T47D (cell line): ENCODE measurements at places on chromosomes 2 and 18.
A peak's percentile ranks its signal among the peaks of the same experiment; 100 is the strongest.

DNA sequence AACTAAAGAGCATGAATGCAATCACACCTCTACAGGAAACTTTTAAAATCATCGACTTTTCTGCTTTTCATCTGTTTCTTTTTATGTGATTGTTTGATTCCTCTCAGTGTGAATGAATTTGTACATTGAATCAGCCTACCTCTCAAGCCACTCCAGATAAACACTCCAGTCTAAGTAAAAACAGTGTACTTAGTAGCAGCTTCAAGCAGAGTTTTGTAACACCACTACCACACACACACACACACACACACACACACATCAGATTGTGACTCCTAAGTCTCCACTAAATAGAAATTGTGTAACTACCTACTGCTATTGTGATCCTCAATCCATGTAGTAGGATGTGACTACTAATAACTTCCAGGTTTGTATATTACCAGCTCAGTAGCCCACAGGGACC is 65.3 kb upstream of the EPB41L5 start:
- DNase-seq: no peak

GRCh38 chr2:145739681-145740080 is 1219.8 kb upstream of the ZEB2 start:
- DNase-seq: peak; percentile 1

GRCh38 chr2:237022533-237022932 is 63.2 kb upstream of the COPS8 start:
- peak; percentile 52 for DNase-seq

GRCh38 chr2:102585847-102586404 is 33.4 kb upstream of the SLC9A2 start:
- DNase-seq: peak; percentile 44

DNA sequence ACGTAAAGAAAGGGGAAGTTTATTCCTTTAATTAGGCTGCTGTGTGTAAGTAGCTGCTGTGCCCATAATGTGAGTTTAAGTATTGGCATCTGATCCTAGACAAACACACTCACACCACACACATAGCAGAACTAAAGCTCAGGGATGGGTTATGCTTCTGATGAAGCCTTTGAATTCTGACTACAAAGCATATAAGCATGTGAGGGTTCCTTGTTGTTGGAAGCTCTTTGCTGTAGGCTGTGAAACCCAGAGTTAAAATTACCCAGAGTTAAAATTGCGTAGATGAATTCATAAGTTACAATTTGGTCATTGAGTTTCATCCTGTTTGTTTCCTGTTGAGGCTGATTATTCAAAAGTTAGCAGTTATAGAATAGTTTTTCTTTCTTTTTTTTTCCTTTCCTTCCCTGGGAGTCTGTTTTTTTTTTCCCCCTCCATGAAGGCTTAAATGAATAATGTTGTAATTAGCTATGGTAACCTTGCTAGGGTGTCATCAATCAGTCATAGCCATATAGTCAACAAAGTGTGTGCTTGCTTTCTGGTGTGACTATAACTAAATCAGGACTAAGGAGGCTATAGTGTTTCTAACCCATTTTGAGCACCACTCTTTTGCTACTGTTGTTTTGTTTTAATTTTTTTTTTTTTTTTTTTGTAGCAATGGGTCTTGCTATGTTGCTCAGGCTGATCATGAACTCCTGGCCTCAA is 426.1 kb downstream of the PARD3B start:
- DNase-seq: no peak

DNA sequence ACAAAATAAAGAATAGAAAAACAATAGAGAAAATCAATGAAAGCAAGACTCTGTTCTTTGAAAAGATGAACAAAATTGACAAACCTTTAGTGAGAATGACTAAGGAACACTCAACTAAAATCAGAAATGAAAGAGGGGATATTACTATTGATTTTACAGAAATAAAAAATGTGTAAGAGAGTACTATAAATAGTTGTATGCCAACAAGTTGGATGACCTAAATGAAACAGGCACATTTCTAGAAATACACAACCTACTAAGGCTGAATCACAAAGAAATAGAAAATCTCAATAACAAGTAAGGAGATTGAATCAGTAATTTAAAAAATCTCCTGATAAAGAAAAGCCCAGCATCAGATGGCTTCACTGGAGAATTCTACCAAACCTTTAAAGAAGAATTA is 18.4 kb upstream of the MALL start:
- no peak for DNase-seq

- DNase-seq: peak; percentile 3
These were observed 117.1 kb upstream of the BOD1L2 start for GRCh38 chr18:57029761-57030160.

GRCh38 chr18:27711382-27711781 is 465.5 kb downstream of the CDH2 start:
- DNase-seq: no peak

GRCh38 chr18:56330366-56331110 is 307.9 kb downstream of the TXNL1 start:
- no peak for DNase-seq

GRCh38 chr2:137115081-137115794 is 349.9 kb downstream of the THSD7B start:
- no peak for DNase-seq

GRCh38 chr2:157875641-157876065 is 477 bp downstream of the ACVR1 start:
- DNase-seq: no peak

DNA sequence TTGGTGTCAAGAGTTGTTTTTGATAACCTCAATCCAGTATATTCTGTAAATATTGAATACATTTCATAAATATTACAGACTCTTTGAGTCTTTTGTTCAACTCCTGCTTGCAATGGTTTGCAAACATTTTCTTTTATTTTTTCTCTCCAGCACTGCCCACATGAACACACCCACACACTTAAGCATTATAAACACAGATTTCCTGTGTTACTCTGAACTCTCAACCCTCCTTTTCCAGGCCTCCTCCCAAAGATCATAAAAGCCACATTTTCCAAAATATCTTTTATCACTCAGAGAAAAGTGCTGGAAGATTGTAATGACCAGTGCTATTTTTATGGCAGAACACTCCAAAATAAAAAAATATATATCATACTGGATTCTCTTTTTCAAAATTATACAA is 20.5 kb downstream of the ARHGAP25 start:
- DNase-seq: no peak

- DNase-seq: no peak
These were observed 214.5 kb downstream of the ZBTB7C start for GRCh38 chr18:48194591-48195181.

DNA sequence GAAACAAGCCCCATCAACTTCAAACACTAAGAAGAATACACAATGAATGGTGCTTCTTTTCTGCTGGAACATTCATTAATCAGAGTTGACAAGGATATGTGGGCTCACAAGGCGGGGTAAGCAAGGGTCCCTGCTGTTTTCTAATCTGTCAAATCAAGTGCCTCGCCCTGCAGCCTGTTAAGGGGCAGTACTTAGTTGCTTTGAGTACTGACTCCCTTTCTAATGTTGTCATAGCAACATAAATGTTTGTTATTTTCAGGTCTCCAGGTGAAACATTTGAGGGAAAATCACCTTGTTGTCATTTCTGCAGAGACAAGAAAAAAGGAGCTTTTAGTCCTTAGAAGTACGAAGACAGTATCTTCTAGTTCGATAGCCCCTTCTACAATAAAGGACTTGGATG is 284.7 kb upstream of the PKDCC start:
- DNase-seq: no peak

DNA sequence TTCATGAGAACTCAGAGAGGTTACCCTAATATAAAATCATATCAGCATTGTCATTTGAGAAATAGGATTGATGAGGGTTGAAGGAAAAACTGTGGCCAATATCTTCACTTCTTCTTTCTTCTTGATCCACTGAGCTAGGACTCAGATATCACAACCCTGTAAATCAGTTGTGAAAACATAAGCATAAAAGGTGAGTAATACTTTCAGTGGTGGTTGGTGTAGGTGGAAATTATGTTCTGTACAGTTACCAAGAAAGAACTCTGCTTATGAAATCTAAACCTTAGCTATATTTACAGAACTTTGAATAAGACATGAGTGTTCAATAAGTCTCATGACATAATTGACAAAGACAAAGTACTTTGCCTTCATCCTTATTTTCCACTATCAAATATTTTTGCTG is 56.3 kb downstream of the PAX3 start:
- no peak for DNase-seq

GRCh38 chr2:62266433-62267038 is 70.6 kb downstream of the B3GNT2 start:
- DNase-seq: no peak

GRCh38 chr2:216491793-216492596 is 6.6 kb upstream of the RPL37A start:
- no peak for DNase-seq

- no peak for DNase-seq
These were observed 87.7 kb downstream of the SPTBN1 start for GRCh38 chr2:54543733-54544396.

DNA sequence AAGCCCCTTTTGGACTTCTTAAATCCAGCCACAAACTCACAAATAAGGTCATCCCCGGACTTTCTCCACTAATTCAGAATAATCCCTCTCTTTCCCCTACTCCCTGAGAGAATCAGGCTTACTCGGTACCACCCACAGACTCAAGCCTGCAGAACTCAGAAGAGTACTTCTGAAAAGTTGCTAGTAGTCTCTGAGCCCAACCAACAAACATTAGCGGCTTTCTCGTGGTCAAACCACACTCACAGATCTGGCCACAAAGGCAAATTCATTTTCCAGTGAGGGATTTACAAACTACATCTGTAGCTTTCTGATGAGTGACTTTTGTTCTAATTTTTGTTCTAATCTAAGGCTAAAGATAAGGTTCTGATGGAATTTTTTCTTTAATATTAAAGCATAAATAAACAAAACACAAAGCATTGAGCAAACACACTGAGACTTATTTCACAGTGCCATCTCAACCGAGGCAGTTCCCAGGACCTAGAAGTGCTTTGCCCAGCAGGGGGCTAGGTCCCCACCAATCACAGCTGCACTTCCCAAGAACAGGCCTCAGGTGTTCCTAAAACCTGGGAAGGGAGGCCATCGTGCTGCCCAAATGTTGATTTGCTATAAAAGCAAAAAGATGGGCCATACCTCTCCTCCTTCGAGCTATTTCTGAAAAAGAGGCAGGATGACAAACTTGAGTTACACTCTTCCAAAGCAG is 110.7 kb downstream of the COLEC12 start:
- no peak for DNase-seq

DNA sequence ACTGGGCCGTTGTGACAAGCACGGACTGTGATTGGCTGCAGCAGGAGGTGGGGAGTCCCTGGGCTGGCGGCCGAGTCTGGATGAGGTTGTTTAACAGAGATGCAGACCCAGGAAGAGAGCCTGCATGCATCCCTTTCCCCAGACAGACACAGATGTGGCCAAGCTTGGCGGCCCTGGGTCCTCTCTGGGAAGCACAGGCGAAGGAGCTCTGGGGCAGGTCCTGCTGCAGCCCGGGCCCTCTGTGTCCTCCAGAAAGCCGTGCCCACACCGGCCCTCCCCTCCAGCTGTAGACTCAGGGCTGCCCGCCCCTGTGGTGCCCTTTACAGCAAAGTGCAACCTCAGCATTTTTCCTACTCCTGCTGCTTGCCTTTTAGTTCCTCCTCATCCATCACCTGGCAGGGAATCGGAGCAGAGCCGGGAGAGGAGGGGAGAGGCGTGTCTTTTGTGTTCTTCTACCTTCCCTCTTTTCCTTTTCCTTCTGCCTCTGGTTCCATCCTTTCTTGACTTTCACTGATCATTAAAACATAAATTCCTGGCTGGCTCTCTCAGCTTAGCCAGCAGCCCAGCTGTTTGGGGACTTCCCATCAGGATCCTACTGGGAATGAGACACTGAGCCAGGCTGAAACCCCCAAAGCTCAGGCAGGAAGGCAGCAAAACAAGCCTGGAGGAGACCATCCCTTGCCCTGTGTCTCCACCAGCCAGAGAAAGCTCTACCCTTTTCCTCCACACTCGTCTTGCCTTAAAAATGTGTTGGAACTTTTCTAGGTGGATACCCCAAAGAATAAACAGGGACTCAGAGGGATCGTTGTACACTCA is 75.0 kb downstream of the CTIF start:
- no peak for DNase-seq

GRCh38 chr2:230991598-230991997 is 4.3 kb upstream of the SPATA3 start:
- no peak for DNase-seq

DNA sequence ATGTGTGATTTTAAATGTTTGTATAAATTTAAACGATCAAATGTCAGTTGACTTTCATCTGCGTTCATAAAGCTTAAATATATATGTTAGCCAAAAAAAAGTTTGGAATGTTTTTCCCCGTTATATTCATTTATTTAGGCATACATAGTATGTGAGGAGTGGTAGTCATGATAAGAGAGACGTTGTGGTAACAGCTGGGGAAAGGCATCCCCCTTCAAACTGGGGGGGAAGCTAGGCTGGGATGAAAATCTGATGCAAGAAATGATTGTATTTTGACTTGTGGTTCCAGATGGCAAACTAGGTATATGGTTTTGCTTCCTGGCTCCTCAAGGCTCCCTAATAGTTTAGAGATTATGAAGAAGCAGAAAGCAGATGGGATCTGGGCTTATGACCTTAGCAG is 30.1 kb downstream of the ITGA6 start:
- DNase-seq: no peak

- DNase-seq: peak; percentile 25
These were observed 8.7 kb upstream of the RPRD1A start for GRCh38 chr18:36075862-36076587.

GRCh38 chr2:57622009-57622408 is 424.6 kb upstream of the VRK2 start:
- no peak for DNase-seq

- DNase-seq: no peak
These were observed 291.5 kb upstream of the KLHL29 start for GRCh38 chr2:23093513-23093912.

- no peak for DNase-seq
These were observed 1443.9 kb downstream of the SUCLG1 start for GRCh38 chr2:83015035-83015715.

- no peak for DNase-seq
These were observed 53.6 kb downstream of the CCDC93 start for GRCh38 chr2:117960231-117960630.

GRCh38 chr2:205055251-205055650 is 510.0 kb downstream of the PARD3B start:
- no peak for DNase-seq

- DNase-seq: no peak
These were observed 8.9 kb downstream of the ZFP36L2 start for GRCh38 chr2:43217228-43218154.

GRCh38 chr2:128416806-128417205 is 98.1 kb upstream of the HS6ST1 start:
- no peak for DNase-seq

DNA sequence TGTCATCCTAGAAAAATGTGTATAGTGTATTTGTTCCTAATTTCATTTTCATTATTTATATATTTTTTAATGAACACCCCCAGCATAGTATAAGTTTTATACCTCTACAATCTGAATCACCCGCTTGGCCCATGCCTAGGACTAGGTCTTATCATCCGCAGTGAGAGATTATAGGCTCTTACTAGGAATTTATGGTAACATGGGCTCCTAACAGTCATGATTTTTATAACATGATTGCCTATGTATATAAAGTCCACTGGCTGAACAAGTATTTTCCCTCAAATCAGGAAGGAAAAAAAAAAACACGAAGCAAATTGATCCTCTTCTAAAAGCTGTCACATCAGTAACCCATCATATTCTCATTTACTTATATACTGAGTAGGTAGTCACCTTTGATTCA is 666.1 kb upstream of the NRXN1 start:
- DNase-seq: no peak
